Stimulated activated CD4-positive, alpha-beta T cell treated with anti-CD3 and anti-CD28 coated beads, Interleukin-15, amount 100 ng/mL, for 1 hour (primary cell): ENCODE measurements at places on chromosomes 4 and X.

- no peak for DNase-seq
Observed at GRCh38 chrX:150212672-150213480, 150.2 kb upstream of the MAMLD1 start.

GRCh38 chr4:151658959-151659600, 101.7 kb downstream of the GATB start:
- DNase-seq: no peak

- no peak for DNase-seq
Observed at GRCh38 chr4:154660052-154660451, 47.6 kb upstream of the FGG start.

GRCh38 chr4:163920426-163920825, 425.9 kb downstream of the TMA16 start:
- no peak for DNase-seq

- no peak for DNase-seq
Observed at GRCh38 chr4:110085131-110085530, 113.3 kb downstream of the ELOVL6 start.

DNA sequence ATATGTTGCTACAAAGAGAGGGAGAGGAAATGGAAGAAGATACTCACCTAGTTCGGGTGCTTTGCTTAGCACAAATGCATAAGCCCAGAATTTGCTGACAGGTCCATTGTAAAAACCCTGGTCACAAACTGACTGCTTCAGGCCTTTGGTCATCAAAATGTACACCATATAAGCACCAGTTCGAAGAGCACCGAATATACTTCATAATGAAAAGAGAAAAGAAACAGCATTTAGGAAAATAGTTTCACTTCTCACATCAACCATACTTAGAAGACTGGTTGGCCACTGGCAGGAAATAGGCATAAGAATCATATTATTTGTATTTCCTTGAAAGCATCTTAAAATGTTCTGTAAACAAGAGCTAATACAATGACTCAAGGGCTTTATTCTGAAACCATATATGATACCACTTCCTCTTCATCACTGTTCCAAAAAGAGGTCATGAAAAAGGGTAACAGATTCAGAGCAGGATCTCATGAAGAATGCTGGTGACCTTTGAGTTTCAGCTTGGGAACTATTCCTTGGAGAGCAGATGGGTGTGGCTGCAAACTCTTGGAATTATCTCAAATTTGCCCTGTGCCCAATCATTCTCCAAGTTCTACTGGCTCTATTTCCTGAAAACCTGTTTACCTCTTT, 138.7 kb downstream of the ELOVL6 start:
- no peak for DNase-seq

DNA sequence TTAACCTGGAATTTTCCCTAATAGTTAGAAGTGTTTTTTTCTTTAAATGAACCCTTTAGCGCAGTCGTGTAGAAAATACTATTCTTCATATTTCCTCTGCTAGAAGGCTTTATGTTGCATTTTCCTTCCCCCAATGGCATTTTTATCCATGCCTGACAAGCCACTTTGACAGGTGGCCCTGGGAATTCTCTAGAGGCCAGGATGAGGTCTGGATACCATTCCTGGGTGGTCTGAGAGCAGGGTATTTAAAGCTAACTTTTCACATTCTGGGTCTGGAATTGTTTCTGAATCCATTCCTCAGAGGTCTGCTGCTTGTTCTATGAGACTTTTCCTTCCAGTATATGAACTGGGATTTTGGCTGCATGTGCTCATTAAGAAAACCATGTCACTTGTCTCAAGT, 31.2 kb upstream of the PDGFRA start:
- no peak for DNase-seq

- no peak for DNase-seq
Observed at GRCh38 chrX:54413753-54414152, 26.5 kb upstream of the TSR2 start.

DNA sequence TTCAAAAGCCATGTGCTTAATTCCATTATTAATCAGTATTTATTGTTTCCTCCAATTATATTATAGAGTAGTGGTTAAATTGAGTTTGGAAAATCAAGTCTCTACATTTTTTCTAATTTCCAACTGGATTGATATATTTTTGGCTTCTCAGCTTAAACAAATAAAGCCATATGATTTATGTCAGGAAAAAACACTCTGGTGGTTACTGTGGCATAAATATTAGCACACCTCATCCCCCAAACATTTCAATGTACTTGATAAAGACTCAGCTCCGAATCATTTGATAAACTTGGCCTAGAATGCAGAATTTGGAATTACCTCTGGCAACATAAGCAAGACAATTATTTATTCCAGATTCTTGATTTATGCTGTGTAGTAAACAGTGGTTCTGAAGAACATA, 2313.8 kb downstream of the ARAP2 start:
- DNase-seq: no peak

GRCh38 chr4:31807036-31807435, 1086.9 kb downstream of the PCDH7 start:
- no peak for DNase-seq

DNA sequence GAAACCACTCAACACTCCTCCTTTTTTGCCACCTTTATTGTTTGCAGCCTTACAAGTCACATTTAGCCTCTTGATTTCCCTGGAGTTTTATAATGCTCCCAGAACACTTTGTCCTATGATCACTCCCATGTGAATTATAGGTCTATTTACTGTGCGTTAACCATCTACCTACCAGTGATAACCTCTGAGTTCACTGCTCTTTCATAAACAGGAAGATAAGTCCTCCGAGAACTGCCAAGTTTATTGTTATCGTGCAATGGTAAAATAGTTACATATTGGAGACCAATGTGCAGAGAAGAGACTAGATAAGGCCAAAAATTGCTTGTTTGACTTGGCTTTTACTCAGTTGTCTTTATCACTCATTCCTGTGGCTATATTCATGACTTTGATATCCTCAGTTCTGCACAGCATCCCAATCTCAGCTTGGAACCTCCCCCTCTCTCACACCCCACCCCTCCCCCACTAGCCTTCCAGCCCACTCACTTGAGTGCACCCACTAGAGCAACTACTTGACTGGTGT, 12.9 kb upstream of the NUDT9 start:
- DNase-seq: no peak

- no peak for DNase-seq
Observed at GRCh38 chr4:33974270-33974669, 2270.0 kb downstream of the ARAP2 start.

- DNase-seq: no peak
Observed at GRCh38 chr4:155646001-155646400, 20.6 kb upstream of the GUCY1A1 start.

- DNase-seq: peak; percentile 33
Observed at GRCh38 chrX:24647257-24648058, at the start of gene PCYT1B. PCYT1B (minus strand) TSS chrX:24647347; CDS start chrX:24647105, 242 bp downstream.

GRCh38 chr4:48033825-48034413, 17.3 kb downstream of the NIPAL1 start:
- peak; percentile 33 for DNase-seq

DNA sequence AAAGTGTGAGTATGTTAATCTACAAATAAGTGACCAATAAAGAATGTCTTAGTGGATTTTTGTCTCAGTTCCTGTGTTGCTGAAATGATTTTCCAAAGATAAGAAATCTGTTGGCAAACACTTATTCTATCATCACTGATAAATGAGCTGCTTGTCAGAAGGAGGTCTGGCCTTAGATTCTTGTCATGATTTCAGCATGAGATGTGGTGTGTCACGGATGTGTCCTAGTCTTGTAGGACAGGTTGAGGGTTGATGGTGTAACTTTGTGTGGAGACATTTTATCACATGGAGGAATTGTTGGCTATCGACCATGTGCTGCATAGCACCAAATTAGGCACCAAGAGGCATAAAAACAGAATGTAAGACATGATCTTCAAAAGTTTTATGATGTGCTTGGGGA, 31.8 kb upstream of the LIMCH1 start:
- no peak for DNase-seq

- DNase-seq: no peak
Observed at GRCh38 chrX:129930941-129931410, 25.0 kb downstream of the UTP14A start.

DNA sequence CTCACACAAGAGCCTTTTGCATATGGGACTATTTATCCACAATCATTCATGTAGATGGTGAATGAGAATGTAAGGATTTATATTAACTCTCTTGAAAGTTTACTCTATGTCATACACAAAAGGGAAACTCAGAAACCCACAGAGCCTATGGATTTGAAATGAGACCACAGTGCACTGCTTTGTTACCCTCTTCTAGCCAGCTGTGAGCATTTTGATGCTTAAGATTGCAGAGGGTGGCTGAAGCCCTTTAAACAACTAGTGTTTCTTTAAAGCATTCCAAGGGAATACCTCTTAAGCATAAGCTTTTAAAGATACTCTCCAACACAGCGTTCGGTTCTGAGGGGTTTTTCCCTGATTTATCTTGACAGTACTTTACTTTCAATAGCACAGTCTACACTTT, 113.9 kb downstream of the NKX6-1 start:
- no peak for DNase-seq

GRCh38 chr4:82484996-82485783, 54.8 kb downstream of the ENOPH1 start:
- DNase-seq: no peak

- no peak for DNase-seq
Observed at GRCh38 chr4:46975812-46976553, 17.4 kb downstream of the GABRA4 start.

DNA sequence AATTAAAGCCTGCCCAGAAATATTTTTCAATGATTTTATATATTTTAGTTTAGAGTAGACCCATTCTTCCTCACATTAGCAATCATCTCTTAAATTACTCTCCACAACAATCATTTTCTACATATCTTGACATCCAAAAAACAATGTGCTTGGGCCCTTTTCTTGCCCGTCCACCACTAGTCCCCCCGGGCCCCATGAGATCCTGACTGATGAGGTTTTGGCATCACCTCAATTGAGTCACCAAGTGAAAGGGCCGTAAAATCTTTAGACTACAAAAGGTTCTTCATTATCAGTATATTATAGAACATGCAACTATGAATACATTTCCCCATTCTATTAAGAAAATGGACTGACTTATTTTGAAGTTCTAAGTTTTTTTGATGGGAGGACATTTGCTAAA, 4.0 kb upstream of the CDKL2 start:
- no peak for DNase-seq

DNA sequence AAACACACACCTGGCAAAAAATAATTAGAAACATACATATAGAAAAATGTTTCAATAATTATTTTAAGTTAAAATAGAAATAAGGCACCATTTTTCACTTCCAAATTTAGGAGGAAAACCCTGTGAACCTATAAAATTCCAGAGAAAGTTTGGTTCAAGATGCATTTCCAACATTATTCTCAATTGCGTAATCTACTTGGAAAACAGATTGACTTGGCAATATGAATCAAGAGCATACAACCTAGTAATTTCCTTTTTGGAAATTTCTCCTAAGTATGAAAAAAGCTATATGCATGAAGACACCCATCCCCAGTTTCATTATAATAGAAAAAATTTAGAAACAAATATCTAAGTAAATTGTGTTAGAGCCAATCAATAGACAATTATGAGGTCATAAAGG, 242.9 kb downstream of the IQCM start:
- DNase-seq: no peak

GRCh38 chr4:42050516-42051249, 60.4 kb downstream of the SLC30A9 start:
- DNase-seq: no peak

DNA sequence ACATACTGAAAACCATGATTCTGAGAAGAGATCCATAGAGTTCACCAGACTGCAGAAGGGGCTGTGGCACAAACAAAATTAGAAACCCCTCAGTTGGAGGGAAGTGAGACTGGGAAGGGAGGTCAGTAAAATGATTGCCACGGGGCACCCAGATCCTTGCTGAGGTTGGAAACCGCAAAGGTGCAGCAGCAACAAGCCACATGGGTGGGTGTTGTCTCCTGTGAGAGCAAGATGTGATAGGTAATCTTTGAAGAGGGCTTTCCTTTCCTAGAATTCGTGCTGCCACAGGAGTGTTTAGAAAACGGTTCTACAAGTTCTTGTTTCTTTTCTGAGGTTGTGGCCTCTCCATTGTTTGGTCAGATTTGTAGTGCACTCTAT, 85.5 kb downstream of the NFKB1 start:
- DNase-seq: peak; percentile 16

GRCh38 chrX:31604629-31605221, 532.9 kb upstream of the FTHL17 start:
- DNase-seq: no peak

DNA sequence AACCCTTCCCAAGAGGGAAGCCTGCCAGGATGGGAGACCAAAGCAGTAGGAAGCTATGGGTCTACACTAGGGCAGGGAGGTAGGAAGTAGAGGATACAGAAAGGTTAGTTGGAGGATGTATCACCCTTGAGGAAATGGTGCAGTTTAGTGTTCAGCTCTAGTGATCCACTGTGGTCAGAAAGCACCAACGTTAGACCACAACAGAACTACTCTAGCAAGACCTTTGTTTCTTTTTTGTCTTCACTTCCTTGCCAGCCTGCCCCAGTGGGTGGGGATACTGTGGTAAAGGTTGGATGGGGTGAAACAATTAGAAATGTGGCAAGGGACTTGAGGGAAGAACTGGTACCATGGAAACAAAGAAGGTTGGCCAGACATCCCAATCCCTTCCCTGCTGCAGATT, 83.3 kb downstream of the DDIT4L start:
- no peak for DNase-seq

GRCh38 chrX:103498786-103499185, 20.5 kb downstream of the RAB40A start:
- DNase-seq: no peak

DNA sequence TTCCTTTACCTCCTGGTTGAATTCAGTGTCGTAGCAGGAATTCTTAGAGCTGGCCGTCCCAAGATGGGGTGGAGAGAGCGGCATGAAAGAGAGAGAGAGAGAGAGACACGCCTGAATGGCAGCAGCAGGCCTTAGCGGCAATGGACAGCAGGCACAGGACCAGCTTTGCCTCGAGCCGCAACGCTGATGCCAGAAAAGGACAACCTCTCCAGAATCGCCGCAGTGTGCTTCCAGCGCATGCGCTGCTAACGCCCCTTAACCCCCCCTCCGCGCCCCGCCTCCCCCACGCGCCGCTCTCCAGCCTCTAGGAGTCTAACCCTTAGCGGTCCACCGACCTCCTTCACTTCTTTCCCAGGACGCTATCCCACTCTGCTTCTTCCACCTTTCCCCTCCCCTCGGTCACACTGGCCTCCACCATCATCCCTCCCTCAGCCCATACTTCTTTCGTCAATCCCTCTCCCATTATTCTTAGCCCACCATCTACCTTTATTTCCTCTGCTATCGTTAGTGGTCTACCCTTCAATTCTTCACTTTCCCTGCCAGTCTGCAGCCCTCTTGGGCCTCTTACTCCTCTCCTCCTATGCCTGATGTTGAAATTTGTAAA, 10.5 kb upstream of the ZCCHC13 start:
- peak; percentile 17 for DNase-seq

GRCh38 chr4:163702736-163703135, 208.2 kb downstream of the TMA16 start:
- no peak for DNase-seq

GRCh38 chr4:141121101-141121500, 12.2 kb downstream of the RNF150 start:
- DNase-seq: no peak
